ENCODE measurements at places on chromosomes 1 and 21.

- DNase-seq: no peak
Measured at GRCh38 chr1:11594222-11594621, 60.0 kb downstream of the FBXO2 start.

DNA sequence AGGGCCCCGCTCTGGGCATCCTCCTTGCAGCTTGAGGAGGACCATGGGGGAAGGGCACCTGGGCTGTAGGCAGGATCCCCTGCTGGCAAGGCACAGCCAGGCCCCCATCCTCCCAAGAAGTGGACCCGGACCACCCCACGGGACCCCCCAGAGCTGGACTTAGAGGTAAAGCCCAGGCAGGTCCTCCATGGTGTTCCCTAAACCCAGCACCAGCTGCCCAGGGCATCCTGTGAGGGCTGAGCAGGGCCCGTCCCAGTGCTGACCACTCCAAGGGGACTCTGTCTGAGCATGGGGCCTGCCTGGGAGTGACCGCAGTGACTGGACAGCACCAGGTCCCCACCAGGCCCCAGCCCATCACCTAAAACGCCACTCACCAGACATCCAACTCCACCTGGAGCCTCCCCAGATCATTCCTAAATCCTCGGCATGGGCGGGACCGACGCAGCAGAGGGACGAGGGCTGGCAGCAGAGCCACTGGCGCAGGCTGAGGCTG is 21.3 kb downstream of the COL6A2 start:
- DNase-seq: no peak

GRCh38 chr1:216665406-216665805 is 57.8 kb downstream of the ESRRG start:
- no peak for DNase-seq

DNA sequence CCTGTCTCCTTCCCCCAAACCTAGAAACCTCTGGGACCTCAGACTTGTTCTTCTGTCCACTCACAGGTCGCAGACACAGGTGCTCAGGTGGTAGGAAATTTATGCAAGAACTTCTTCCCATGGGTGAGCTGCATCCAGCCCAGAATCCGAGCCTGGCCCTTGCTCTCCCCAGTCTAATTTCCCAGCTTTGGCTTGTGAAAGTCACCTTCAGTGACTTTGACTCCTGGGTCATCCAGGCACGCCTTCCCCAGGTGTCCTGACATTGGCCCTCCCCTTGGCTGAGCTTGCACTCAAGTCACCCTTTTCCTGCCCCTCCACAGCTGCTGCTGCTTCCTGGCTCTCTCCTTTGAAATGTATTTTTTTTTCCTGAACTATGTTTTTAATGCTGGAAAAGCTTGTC is 6.6 kb downstream of the IPO13 start:
- no peak for DNase-seq

GRCh38 chr1:240831922-240832321 is 220.0 kb upstream of the GREM2 start:
- no peak for DNase-seq

DNA sequence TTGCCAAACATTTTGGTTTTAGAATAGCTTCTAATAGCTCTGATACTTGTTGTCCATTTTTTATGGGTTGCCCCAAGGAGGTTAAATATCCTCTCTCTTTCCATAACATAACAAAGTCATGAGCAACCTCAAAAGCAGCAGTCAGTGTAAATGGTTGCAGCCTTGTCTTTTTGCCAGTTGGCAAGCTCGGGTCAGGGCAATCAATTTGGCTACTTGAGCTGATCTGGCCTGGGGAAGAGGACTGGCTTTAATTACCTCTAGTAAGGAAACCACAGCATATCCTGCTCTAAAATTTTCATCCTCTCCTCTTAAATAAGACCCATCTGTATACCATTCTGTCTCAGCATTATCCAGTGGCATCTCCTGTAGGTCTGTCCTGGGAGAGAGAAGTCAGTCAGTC is 21.2 kb upstream of the FMO4 start:
- no peak for DNase-seq

- no peak for DNase-seq
Measured at GRCh38 chr1:220123889-220124288, 30.0 kb downstream of the IARS2 start.

DNA sequence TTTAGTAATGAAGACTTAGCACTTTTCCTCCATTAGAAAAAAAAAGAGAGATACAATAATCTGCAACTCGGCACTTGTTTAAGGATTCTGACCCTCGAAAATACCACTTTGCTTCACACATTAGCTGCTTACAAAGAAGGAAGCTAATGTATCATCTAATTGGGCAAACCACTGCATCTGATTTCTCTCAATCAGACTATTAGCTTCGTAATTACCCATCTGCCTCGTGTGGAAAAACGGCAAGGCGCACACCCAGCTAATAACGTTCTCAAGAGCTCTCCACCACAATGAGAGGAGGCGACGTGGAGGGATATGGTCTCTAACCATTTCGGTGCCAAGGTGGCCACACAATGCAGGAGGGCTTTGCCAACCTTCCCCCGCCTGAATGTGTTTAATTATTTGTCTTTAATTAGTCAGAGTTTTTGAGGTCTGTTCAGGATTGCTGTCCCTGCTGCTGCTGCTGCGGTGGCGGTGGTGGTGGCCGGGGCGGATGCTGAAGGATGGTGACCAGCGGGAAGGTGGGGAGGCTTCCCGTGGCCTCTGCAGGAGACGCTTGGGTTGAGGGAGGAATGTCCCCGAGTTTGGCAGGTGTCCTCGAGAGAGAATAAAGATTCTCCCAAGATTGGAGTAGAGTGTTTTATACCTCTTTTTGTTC is 374.5 kb downstream of the RPS6KC1 start:
- no peak for DNase-seq

DNA sequence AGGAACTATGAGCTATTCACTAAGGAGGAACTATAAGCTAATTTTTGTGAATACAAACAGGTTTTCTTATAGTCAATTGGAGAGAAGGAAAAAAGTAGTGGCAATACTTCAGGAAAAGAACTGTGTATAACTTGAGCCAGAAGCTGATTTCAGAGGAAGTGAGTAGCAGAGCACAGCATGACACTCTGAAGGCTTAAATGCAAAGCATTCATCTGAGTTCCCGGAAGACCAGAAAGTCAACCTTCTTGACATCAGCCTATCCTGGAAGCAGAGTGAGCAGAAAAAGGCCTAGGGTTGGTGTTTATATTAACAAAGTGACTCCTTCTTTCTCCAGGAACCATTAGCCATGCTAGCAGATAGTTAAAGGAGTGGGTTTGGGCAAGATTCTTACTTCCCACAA is 545.2 kb downstream of the MRPL39 start:
- no peak for DNase-seq

GRCh38 chr1:175978926-175979325 is 228.2 kb downstream of the COP1 start:
- DNase-seq: no peak

DNA sequence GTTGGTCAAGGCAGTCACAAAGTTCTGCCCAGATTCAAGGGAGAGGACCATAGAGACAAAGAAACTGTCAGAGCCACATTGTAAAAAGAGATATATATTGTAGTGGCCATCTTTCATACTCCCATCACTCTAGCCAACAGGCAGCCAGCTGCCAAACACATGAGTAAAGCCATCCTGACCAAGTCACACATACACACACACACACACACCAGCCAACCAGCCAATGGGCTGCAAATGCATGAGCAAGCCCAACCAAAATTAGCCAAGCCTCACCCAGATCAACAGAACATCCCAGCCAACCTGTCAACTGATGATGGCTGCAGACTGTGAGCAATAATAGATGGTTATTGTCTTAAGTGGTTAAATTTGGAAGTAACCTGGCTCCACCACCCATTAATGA is 120.7 kb downstream of the SEC16B start:
- no peak for DNase-seq

DNA sequence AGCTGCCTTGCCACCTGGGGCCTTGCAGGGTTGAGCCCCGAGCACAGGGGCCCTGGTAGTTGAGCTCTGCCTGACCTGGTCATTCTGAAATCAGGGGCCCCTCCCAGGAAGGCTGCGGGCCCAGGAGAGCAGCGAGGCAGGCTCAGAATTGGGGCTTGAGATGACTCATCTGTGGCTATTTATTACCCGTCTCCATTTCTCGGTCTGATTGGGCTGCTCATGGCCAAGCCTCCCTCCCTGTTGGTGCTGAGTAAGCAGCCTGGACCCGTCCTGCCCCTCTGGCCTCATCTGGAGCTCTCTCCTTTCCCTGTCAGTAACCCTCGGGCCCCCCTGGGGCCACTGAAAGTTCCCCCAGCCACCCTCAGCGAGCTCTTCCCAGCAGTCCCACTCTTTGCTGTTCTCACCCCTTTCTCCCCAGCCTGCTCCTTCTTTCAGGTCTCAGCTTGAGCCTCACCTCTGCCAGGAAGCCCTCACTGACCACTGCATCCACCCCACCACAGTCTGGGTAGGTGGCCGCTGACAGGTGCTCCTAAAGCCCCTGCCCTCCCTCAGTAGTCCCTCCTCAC is 11.0 kb upstream of the TNFRSF8 start:
- no peak for DNase-seq
